ENCODE measurements at places on chromosomes 4 and X.

DNA sequence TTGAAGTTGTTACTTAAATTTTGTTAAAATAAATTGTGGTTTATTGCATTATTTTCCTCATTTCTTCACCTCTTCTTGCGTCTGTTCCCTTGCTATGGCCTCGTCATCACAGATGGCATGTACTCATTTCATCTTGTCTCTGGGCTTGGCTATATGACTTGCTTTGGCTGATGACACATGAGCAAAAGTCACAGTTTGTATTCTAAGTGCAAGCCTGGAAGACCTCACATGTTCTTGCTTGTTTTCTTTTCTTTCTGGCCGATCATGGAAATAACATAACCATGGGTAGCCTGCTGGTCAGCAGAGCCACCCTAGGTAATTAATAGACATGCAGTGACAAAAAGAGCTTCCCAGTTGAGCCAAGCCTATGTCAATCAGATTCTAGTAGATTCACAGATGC is 527.9 kb downstream of the SPRY1 start:
- DNase-seq, result no peak

- no peak for DNase-seq
These were observed 28.2 kb upstream of the MID1 start for GRCh38 chrX:10648614-10649013.

DNA sequence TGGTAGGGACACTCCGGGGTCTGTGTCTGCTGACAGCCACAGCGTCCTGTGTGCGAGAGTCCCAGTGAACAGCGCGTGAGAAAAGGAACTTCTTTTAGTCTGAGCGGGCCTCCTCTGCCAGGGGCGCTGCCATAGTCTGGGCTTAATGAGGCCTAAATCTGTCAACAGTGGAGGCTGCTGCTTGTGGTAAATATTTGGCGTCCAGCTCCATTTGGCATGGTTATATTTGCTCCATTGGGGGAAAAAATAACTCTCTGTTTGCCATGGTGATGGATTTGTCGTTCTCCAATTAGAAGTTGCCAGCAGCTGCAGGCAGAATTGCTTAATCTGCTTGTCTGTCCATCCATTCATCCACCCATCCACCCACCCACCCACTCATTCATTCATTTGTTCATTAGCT is 71.4 kb upstream of the PSAPL1 start:
- DNase-seq, result no peak

GRCh38 chr4:10085828-10086505 is 30.6 kb downstream of the WDR1 start:
- no peak for DNase-seq

DNA sequence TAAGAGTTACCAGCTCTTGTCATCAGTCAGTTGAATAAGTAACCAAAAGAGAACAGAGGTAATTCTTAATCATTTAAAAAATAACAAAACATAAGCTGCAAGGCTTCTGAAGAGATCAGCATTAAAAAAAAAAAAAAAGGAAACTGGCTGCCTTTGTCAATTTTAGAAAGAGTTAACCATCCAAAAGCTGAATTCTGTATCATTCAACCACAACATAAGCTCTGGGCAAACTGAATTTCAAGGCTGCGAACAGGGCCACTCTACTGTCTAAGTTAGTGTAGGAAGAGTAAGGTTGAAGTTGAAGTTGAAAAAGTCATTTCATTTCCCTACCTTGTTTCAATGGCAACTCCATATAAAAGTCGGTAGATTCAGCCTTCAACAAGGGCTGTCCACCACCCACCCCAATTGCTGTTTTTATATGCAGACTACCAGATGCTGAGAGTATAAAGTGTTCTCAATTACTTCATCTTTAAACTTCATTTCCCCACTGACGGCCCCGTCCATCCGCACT is 1.1 kb upstream of the LIN54 start:
- no peak for DNase-seq

- no peak for DNase-seq
These were observed 23.9 kb downstream of the MANBA start for GRCh38 chr4:102736636-102737549.

GRCh38 chr4:146470604-146471003 is 51.1 kb downstream of the SLC10A7 start:
- DNase-seq, result no peak

GRCh38 chr4:25767877-25768725 is 94.7 kb downstream of the SEL1L3 start:
- no peak for DNase-seq

DNA sequence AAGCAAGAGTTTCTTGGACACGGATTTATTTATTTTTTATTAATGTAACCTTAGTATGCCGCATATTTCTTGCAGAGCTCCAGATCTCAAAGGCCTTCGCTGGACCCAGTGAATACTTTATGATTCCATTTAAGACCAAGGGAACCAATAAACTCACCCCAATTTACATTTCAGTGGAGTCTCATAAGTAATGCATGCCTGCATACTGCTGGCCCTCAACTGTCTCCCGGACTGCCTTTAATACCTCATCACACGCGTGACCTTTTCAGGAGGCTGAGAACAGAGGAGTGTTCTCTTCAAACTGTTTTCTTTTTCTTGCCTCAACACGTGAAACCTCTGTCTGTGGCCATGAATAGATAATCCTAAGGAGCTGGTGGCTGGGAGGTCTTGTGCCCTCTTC is 240.9 kb downstream of the STIM2 start:
- no peak for DNase-seq

DNA sequence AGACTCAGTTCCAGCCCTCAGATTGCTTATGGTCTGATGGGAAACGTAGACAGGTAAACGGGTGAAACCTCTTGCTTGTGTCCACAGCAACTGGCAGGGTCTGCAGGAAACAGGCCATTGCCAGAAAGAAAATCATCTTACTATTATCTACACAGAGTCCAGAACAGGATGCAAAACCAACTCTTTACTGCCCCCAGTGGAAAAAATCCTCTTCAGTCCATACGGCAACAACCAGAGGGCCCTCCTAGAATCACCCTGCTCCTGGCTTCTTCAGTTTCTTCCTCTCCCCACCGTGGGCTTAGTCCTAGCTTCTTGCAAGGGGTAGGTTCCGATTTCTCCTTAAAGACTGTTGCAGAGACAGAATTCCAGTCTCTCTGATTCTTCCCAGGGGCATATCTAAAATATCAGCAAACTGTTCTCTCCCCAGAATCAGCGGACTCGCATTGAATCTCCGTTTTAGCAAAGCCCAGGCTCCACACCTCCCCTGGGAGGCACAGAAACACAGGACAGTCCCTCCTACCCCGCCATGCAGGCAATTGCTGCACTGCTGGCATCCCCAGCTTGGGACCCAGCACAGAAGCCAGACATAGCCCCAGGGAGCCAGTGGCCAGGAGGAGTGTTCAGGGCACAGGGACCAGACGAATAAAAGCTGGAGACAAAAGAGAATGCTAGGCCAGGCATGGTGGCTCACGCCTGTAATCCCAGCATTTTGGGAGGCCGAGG is 41.0 kb upstream of the SH3RF1 start:
- DNase-seq, result no peak

DNA sequence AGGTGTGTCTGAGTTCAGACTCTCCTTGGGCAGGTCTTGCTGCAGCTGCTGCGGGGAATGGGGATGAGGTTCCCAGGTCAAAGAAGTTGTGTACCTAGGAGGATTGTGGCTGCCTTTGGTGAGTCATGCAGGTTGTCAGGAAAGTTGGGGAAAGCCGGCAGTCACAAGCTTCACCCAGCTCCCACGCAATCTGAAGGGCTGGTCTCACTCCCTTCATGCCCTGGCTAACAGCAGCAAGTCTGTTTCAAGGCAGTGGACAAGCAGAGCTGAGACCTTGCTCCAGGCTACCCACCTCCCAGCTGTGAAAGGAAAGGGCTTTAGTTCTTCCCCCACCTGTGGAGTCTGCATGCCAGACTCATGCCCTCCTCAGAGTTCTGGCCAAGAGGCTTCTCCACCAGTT is 287.2 kb downstream of the DTHD1 start:
- no peak for DNase-seq

DNA sequence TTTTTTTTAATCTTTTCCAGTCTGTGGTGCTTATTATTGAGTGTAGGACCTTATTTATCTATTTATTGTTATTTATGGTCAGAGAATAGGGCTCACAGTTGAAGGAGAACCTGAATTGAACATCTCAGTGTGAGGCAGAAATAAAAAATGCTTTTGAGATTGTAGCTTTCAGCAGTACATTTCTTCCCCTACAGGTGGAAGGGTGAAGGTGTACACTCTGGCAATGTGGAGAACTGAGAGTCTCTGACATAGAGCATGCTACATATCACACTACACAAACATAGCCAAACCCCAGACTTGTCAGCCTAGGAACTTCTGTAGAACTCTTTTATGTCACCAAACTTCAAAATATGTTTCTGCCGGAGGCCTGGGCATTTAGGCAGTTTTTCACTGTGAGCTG is 140.2 kb downstream of the STIM2 start:
- DNase-seq, result no peak

- no peak for DNase-seq
These were observed 231.7 kb downstream of the SPRY1 start for GRCh38 chr4:123628288-123628687.

GRCh38 chr4:95165926-95166524 is 382.7 kb downstream of the UNC5C start:
- DNase-seq, result no peak

GRCh38 chrX:19875050-19875431 is 12.4 kb downstream of the SH3KBP1 start:
- no peak for DNase-seq

GRCh38 chr4:146654687-146655520 is 16.2 kb downstream of the POU4F2 start:
- no peak for DNase-seq

DNA sequence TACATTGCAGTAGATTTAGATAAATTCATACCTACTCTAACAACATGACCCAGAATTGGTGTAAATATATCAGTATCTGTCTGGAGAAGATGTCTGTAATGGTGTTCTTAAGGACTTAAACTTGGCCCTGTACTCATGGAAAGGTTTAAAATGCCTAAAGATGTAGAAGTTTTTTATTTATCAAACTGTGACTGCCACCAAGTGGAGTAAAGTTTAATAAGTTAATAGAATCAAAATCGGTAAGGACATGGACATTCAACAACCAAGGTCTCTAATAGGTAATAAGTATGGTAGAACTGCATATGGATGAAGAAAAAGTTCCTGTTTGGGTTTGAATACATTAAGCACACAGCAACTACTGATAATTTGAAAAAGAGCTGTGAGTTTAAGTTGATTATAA is 474.0 kb upstream of the NDST3 start:
- no peak for DNase-seq

- DNase-seq, result no peak
These were observed 66.9 kb upstream of the ADRA2C start for GRCh38 chr4:3699261-3699660.

DNA sequence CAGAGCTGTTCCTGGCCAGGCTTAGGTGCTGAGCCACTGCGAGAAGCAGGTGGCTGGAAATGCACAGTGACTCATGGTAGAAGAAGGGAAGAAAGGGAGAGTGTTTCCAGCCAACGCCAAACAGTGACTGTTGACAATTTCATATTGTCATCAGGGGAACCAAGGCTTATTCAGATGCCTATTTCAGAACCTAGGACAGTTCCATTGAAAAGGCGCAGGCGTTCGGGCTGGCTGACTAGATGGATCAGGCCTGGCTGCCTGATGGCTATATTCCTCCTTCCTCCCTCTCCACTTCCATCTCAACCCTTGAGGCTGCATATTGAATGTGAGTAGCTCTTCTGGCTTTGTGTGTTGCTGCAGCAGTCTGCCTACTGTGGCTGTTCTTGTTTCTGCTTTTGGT is 73.0 kb upstream of the FRMPD4 start:
- DNase-seq, result no peak

- DNase-seq, result no peak
These were observed 56.2 kb downstream of the PPA2 start for GRCh38 chr4:105417624-105418023.

Measured in activated T-helper 1 cell treated with Interleukin-2 at 50 U/mL for 16 hours (primary cell).